ENCODE measurements at places on chromosomes 13 and 19.
A peak's percentile ranks its signal among the peaks of the same experiment; 100 is the strongest.

- no peak for DNase-seq
These were observed 9.7 kb downstream of the YJU2 start for GRCh38 chr19:4256563-4256962.

DNA sequence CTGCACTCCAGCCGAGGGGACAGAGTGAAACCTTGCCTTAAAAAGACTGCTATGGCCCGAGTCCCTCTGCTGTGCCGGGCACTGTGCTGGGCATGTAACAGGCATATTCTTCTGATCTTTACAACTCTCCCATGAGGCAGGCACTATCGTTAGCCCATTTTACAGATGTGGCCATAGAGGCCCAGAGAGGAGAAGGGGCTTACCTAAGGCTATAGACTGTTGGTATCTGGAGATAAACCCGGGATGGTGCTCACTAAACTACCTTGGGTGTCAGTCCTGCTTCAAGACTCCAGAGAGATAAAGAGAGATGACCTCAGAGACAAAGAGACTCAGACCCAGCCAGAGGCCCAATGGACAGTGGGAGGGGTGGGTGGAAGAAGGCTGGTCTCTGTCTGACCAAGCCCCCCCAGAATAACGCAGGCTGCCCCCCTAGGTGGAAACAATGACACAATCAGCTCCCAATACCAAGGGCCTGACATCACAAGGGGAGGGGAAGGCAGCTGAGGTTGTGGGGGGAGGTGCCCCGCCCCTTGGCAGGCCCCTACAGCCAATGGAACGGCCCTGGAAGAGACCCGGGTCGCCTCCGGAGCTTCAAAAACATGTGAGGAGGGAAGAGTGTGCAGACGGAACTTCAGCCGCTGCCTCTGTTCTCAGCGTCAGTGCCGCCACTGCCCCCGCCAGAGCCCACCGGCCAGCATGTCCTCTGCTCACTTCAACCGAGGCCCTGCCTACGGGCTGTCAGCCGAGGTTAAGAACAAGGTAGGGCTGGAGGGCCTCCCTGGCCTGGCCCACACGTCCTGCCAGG lies at the start of gene CNN1:
Gene CNN1 (plus strand): TSS at position 620 of the 805 bp plus-strand sequence. CDS start 77 bp downstream, at position 697.
- DNase-seq, result peak; percentile 59

GRCh38 chr13:49357694-49358093 lies 86.2 kb downstream of the CAB39L start:
- DNase-seq, result no peak

- DNase-seq, result no peak
These were observed 753.3 kb downstream of the OLFM4 start for GRCh38 chr13:53781941-53782340.

GRCh38 chr13:30692113-30692512 lies 43.2 kb upstream of the ALOX5AP start:
- no peak for DNase-seq

GRCh38 chr13:38223089-38223488 lies 126.6 kb upstream of the UFM1 start:
- DNase-seq, result no peak

- peak; percentile 61 for DNase-seq
These were observed 367 bp downstream of the MFSD12 start for GRCh38 chr19:3556978-3557460.

- no peak for DNase-seq
These were observed 6.2 kb upstream of the MRI1 start for GRCh38 chr19:13757805-13758772.

GRCh38 chr13:60590800-60591747 lies 194.1 kb downstream of the TDRD3 start:
- DNase-seq, result no peak

GRCh38 chr19:51259348-51260245 lies 8.7 kb downstream of the SIGLECL1 start:
- DNase-seq, result no peak

- DNase-seq, result no peak
These were observed 25.2 kb upstream of the KCTD4 start for GRCh38 chr13:45226024-45226423.

All from psoas muscle (tissue), 8 donors.